ENCODE measurements at places on chromosomes 11 and 22.

- DNase-seq, result no peak
Measured at GRCh38 chr22:32720924-32721323, 80.6 kb upstream of the TIMP3 start.

DNA sequence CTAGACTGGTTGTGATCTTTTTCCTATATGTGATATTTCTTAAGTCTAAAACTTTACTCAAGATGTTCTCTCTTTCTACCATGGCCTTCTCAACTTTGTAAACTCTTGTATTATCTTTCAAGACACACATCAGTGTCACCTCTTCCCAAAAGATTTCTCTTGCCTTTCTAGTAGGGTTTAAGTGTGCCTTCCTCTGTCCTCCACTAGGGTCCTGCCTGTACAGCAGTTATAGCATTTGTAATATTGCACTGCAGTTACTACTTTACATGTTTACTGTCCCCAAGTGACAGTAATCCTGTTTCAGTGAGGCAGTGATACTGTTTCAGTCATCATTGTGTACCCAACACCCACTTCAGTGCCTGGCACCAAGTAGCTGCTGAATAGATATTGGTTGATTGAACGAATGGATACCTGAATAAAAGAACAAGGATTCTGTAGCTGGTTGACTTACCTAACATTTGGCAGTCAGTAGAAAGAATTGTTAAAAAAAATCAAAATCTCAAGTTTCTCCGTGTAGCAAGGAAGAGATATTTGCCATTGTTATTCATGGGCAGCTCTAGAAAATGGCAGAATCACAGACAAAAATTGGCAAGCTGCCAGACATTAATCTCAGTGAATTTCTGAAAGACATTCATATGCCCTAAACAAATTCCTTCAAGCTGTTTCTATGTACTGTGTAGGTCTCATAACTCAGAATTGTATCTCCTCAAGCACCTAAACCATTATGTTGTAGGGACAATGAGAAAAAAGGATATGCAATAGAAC is 79.4 kb downstream of the RBMXL2 start:
- DNase-seq, result no peak

DNA sequence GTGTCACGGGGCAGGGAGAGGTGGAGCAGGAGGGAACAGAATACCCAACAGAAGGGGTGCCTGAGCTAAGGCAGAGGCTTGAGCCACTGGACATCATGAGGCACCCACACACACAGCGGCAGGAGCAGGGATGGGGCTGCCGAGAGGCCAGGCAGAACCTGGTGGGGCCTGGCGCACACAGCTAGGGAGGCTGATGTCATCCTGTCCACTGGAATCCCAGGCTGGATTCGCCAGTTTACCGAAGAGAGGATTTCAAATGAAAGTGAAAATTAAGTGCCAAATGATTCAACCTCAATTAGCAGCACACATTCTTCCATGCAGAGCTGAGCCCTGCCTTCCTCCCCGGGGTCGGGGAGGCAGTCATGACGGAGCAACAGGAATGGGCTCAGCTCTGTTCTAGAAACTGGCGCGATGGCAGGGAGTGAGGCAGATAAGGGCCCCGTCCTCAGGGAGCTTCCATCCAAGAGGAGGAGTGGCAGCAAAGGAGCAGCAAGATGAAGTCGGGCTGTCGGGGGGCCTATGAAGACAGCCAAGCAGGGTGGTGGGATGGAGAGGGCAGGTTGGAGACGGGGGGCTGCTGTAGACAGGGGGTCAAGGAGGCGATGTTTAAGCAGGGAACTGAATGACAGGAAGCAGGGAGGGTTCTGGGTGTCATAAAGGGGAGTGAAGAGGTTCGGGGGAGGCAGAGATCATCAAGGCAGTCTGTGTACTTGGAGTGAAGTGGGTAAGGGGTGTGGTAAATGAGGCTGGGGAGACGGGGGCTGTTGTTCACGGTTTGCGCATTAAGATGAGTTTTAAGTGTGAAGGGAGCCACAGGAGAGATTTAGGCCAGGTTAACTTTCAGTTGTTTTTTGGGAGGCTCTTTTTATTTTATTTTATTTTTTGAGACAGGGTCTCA is 6.4 kb downstream of the RAC2 start:
- DNase-seq, result no peak

- DNase-seq, result no peak
Measured at GRCh38 chr22:40399621-40400020, 29.2 kb downstream of the SGSM3 start.

GRCh38 chr22:24937114-24937513 is 9.4 kb downstream of the LHFPL7 start:
- no peak for DNase-seq

GRCh38 chr11:17924713-17925112 is 88.1 kb downstream of the SERGEF start:
- DNase-seq, result no peak

DNA sequence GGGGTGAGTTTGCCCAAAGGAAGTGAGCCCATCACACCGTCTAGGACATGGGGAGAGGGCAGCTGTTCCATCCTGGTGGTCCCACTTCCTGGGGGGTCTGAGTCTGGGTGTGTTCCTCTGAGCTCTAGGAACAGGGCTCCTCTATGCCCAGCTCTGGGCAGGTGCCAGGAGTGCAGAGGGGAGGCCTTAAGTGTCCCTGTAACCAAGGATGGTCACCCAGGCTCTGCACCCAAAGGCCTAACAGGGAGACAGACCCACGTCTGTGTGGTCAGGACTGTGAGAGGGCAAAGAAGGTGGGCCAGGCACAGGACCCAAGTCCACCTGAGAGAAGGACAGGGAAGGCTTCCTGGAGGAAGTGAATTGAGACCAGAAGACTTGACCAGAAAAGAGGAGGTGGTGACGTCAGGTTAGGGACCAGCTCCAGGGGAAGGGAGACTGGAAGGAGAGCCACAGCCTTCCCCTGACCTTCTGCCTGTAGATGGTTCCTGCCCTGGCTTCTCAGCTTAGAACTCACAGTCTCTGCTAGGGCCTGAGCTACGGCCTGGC is 11.3 kb upstream of the TCF20 start:
- DNase-seq, result no peak

GRCh38 chr22:49092716-49093115 is 735.0 kb downstream of the BRD1 start:
- DNase-seq, result no peak

- no peak for DNase-seq
Measured at GRCh38 chr11:14861680-14862079, 30.4 kb downstream of the CYP2R1 start.

DNA sequence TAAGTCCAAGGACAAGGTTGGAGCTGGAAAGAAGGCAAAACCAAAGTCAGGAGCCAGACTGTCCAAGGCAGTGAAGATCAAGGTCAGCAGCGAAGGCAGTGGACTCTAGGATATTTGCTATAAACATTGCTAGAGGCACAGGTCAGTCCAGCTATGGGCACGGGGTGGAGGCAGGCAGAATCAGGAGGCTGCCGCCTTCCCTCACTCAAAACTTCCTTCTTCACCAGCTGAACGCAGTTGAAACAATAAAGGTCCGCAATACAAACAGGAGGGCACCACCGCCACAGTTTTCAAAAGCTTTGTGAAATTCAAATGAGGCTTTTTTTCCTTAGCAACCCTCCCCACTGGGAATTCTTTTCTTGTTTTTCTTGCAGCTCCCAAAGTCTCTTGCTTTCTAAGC is 372.4 kb downstream of the NXPE2 start:
- no peak for DNase-seq

GRCh38 chr11:128492461-128492860 is 94.9 kb downstream of the ETS1 start:
- no peak for DNase-seq

DNA sequence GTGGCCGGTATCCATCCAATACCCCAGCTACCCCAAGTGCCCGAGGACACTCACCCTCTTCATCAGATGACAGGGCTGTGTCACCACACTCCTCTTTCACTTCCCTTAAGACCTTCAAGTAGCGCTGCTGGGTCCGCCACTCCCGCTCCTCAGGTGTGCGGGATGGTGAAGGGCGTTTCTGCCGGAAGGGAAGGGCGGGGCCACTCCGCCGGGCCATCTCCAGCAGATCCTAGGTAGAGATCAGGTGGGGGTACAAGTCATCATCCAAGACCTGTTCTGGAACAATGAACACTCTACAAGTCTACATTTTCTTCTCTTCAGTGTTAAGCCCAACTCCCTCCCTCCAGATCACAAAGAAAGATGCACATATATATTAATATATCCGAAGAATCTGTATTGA is 10.0 kb downstream of the NFRKB start:
- DNase-seq, result no peak

- DNase-seq, result no peak
Measured at GRCh38 chr11:11998091-11998781, 10.2 kb downstream of the DKK3 start.

GRCh38 chr11:127818625-127819024 is 768.7 kb downstream of the ETS1 start:
- DNase-seq, result no peak

- DNase-seq, result no peak
Measured at GRCh38 chr11:66326261-66327111, 9.6 kb upstream of the CD248 start.

DNA sequence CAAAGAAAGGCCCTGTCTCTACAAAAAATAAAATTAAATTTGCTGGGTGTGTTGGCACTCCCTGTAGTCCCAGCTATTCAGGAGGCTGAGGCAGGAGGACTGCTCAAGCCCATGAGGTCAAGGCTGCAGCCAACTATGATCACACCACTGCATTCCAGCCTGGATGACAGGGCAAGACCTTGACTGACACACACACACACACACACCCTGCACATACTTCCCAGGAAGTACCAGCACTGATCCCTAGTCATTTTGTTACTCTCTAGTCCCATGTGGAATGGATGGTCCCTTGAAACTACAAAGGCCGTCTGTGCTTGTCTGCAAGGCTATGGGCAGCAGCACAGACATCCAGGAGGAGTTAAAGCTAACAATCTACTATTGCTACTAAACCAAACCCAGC is 59.7 kb upstream of the CYP2D6 start:
- DNase-seq, result no peak

DNA sequence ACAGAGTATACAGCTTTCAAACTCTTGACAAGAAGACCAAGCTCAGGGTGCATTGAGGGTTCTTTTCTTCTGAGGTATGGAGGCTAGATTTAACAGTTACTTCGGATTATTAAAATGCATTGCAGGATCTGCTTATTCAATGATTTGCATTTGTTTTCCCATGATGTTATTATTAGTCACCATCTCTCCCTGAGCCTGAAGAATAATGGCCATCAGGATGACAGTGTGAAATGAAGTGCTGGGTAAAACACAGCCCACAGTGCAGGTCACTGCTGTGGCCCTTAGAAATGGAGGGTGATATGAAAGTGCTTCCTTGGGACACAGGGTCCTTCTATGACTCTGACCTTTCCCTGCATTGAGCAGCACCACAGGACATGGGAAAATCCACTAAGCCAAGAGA is 40.0 kb downstream of the TECTA start:
- no peak for DNase-seq
